ENCODE measurements at places on chromosomes 16 and 17. TPM values are rescaled to one million over a fixed set of nuclear protein-coding genes. Genes with fewer than 3 reads are reported as not detected.

Gene EME1
- total RNA-seq: 0.66 TPM

Gene RSAD1
- total RNA-seq: 29.2 TPM

Gene SPN
- not detected for total RNA-seq

Gene TAT
- not detected for total RNA-seq

Gene ZC3H18
- total RNA-seq: 17.2 TPM

Gene CA5A
- not detected for total RNA-seq

Gene ODAD4
- 0.57 TPM for total RNA-seq

Gene ALOX12B
- total RNA-seq: not detected

Gene CALB2
- total RNA-seq: 14.4 TPM

Gene PTGES3L
- 1.9 TPM for total RNA-seq
